ENCODE measurements at places on chromosomes 2 and 18. TPM values are rescaled to one million over a fixed set of nuclear protein-coding genes. Genes with fewer than 3 reads are reported as not detected.

STEAP3 gene
- 62.4 TPM for total RNA-seq

RAB27B gene
- 9.0 TPM for total RNA-seq

CHMP3 gene
- total RNA-seq, result 124 TPM

COL3A1 gene
- total RNA-seq, result 0.15 TPM

SP140 gene
- total RNA-seq, result not detected

TRIM54 gene
- total RNA-seq, result 0.72 TPM

TFCP2L1 gene
- 6.2 TPM for total RNA-seq

SCN7A gene
- total RNA-seq, result not detected

ATL2 gene
- 63.4 TPM for total RNA-seq

GREB1 gene
- 1.7 TPM for total RNA-seq

POTEI gene
- total RNA-seq, result not detected

FTCDNL1 gene
- 2.9 TPM for total RNA-seq

ABCB11 gene
- 0.03 TPM for total RNA-seq

CCDC102B gene
- total RNA-seq, result 0.60 TPM

MC5R gene
- total RNA-seq, result not detected

FOXI3 gene
- not detected for total RNA-seq

SOWAHC gene
- 11.8 TPM for total RNA-seq

G6PC2 gene
- total RNA-seq, result not detected

SPATA3 gene
- not detected for total RNA-seq

ANKRD62 gene
- not detected for total RNA-seq

DNAJC5G gene
- not detected for total RNA-seq

IL37 gene
- total RNA-seq, result not detected

FEV gene
- not detected for total RNA-seq

MAP2 gene
- total RNA-seq, result 0.86 TPM

KYNU gene
- total RNA-seq, result 276 TPM

AAK1 gene
- 13.9 TPM for total RNA-seq

ABCG8 gene
- not detected for total RNA-seq

CFAP65 gene
- total RNA-seq, result 0.21 TPM

RAB11FIP5 gene
- total RNA-seq, result 35.9 TPM

CHST10 gene
- 14.6 TPM for total RNA-seq

C2orf78 gene
- total RNA-seq, result not detected

RAB3GAP1 gene
- total RNA-seq, result 26.7 TPM

CFC1 gene
- total RNA-seq, result not detected
